Lung (tissue), 17 donors: ENCODE measurements at places on chromosomes 7 and 10.

- DNase-seq = no peak
Observed at GRCh38 chr7:100022621-100023020, 7.2 kb downstream of the ZKSCAN1 start.

GRCh38 chr7:139104091-139104450 lies 5.4 kb downstream of the ZC3HAV1 start:
- DNase-seq = no peak

DNA sequence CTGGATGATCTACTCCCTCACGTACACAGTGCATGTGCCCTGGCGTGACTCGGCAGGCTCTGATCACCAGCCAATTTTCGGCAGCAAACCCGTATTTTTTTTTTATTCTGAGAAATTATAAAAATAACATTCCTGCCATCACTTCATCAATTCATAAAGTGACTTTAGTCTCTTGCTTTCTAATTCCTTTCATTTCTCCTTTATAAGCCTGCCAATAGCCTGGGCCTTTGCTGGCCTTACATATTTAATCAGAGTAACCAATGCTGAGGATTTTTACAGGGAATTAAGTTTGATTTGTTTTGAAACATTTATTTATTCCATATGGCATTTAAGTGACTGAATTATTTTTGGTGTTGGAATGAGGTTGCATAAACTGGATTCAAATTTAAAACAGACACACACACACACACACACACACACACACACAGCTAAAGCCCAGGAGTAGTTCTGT lies 140.8 kb downstream of the ETV1 start:
- DNase-seq = peak; percentile 97

GRCh38 chr10:131852176-131852822 lies 48.5 kb upstream of the PPP2R2D start:
- no peak for DNase-seq

GRCh38 chr7:139108266-139109187 lies 993 bp downstream of the ZC3HAV1 start:
- peak; percentile 40 for DNase-seq

GRCh38 chr10:75565286-75566251 lies 134.1 kb downstream of the LRMDA start:
- peak; percentile 45 for DNase-seq

DNA sequence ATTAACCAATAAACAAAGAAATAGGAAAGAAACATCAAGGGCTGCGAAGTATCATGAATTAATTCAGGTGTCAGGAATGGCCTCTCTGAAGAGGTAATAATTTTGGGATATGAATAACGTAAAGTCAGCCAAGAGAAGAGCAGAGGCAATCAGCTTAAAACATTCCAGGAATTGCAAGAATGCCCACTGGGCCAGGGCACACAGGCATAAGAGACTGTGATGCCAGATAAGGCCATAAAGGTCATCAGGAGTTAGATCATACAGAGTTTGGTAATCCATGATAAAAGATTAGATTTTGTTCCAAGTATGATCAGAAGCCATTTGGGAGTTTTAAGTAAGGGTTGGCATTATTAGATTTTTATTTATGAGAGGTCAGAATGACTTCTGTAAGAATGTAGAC lies 53.2 kb upstream of the ABCB4 start:
- no peak for DNase-seq

DNA sequence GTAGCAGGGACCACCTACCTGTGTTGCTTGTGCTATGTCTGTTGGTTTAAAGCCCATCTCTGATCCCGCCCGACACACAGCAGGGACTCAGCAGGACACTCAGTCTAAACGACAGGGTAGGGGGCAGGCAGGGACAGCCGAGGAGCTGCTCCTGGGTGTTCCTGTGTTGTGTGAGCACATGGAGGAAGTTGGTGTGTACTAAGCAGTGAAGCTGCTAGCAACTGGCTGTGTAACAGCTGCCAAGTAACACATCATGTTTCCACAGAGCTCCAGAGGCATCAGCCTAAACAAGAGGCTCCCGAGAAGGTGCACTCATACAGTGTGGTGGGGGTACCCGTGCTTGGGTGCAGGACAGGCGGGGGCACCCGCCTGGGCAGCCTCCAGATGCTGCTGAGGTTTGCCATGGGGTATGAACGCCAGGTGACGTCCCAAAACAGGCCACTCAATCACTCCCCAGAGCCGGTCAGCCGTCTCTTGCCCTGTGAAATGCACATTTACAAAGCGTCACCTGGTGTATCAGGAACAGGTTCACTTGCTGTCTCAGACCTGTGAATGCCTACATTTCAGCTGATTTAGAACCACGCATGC lies 59.6 kb downstream of the PTPRN2 start:
- peak; percentile 59 for DNase-seq

DNA sequence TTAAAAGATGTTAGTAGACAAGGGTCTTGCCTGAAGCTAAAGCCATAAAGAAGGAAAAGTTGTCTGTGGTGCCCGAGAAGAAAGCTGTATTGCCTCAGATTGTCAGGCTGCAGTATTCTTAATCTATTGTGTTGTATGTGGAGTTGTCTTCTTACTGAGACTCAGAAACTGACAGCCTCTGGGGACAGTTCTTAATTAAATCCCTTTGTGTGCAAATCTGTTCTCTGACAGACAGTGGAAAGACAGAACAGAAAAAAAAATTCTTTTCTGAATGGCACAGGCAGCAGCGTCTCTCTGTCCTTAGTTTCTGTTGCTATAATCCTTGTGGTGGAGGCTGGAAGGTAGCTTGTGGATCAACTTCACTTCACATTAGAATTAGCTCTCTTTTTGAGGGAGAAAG lies 16.8 kb downstream of the VWC2 start:
- DNase-seq = no peak

DNA sequence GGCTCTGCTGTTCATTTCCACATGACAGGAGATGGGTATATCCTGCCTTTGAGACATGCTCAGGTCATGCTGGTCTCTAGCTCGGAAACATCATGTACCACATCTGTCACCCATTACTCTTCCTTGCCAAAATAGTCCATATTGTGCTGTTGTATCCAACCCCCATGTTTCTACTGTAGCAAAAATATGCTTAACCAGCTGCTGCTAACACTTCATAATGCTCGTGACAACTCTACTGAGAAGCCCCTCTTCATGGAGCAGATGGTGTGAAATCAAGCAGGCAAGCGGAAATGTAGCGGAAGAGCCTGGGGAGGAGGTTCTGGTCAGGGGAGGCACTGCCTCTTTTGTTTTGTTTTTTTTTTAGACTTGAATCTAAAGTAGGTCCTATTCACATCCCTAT lies 82.9 kb downstream of the NPY start:
- DNase-seq = peak; percentile 75

DNA sequence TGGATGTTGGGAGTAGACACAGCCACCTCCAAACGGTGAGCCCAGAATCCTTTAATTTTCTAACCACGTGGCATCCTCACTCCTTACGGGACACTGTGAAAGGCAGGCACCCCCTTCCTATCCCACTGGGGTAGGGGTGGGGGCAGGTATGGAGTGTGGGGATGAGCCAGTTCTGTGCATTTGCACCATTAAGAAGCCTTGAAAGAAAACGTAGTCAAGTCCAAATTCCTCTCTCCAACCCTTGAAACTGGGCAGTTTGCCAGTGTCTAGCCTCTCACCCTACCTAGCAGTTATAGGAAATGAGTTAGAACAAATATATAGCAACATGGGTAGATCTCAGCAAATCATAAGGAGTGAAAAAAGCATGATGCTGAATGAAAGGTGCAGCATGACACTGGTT lies 92.4 kb upstream of the LEP start:
- peak; percentile 83 for DNase-seq

DNA sequence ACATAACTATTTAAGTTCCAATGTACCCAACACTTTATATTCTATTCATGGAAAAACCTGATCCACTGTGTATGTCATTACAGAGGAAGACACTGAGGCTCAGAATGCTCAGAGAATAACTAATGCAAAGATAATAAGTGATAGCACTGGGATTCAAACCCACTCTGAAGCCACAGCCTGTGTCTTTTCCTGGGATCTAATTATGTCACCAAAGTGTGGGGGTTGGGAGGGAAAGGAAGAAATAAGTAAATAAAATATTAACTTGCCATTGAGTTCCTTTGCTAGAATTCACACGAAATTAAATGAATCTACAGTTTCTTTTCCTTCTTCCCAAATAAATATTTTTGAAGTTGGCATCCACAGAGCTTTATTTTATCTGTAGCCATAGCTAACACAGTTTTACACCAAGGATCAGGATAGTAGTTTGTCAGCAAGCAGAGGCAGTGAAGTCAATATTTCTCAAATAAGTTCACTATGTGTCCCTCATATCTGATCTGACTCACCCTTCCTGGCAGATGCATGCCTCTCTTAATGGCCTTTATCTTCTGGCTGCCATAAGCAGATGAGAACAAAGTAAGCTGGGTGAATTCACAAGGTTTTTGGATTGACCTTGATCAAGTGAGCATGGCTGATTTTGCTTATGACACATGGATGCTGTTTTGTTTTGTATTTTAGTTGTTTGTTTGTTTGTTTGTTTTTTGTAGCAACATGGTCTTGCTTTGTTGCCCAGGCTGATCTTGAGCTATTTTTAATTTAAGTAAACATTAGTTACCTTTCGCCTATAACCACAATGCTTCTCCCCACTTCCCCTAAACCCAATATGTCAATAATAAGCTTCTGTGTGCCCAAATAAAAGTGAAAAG lies 6.3 kb downstream of the RAPGEF5 start:
- DNase-seq = no peak

- DNase-seq = peak; percentile 89
Observed at GRCh38 chr7:129829737-129830631, 122.8 kb downstream of the UBE2H start.

DNA sequence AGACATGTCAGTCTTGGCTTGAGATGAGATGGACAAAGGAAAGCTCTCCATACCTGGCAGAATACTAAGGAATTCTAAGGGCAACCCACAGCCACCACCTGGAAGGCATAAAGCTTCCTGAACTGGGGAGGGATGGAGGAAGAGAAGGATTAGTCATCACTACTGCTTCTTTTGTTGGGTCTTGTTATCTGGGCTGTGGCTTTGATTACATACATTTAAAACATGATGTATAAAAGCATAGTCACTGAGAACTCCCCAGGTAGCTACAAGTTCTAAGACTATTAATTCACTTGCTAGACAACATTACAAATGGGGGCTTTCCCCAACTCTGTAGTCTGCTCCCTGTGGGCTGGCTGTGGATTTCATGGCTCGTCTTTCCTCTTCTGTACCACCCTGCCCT lies 58.2 kb downstream of the RBM33 start:
- DNase-seq = no peak

DNA sequence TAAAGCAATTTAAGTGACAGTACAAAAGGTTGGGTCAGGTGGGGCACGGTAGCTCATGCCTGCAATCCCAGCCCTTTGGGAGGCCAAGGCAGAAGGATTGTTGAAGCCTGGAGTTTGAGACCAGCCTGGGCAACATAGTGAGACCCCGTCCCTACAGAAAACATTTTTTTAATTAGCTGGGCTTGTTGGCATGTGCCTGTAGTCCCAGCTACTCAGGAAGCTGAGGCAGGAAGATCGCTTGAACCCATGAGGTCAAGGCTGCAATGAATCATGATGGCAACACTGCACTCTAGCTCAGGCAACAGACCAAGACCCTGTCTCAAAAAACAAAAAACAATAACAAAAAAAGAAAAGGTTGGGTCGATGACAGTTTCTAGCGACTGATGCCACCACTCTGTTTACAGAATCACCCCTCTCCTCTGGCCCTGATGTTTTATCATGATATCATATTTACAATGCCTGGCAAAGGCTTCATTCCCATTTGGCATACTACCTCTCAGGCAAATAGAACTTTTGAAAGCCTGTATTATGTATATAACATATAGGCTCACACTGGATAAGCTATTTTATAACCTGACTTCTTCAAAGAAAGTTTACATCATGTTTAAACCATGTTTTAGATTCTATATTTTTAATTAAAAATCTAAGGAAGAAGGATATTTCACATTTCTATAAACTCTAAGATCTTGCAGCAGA lies 558 bp upstream of the ABCC2 start:
- DNase-seq = no peak

DNA sequence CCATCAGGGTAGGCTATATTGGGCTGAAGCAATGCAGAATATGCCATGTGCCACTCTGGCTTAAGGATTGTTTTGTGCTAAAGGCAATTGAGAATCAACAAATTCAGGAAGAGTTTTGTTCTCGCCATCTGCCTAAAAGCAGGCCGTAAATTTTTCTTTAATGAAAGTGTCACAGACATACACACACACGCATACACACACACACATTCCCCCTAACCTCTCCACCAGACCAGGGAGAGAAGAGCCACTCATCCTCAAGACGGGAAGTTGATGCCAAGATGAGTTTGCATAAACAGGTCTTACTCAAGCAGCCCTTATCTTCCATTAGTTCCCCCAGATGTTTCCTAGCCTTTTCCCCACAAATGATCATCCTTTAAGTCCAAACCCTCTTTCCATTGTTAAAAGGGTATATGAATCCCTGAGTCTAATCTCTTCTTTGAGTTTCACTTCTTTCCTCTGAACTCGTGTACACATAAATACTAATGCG lies 59.6 kb upstream of the TRIM24 start:
- no peak for DNase-seq

DNA sequence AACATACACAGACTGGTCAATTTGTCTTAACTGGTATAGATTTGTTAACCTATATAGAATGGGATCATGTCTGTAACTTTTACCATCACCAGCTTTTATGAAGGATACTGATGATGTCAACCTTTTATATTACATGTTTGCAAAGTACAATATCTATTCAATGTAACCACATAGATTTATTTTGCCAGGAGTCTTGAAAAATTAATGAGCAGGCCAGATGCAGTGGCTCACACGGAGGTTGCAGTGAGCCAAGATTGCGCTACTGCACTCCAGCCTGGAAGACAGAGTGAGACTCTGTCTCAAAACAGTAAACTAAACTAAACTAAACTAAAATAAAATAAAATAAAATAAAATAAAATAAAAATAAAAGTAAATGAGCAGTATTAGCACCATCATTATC lies 30.0 kb upstream of the PARD3 start:
- DNase-seq = peak; percentile 38

DNA sequence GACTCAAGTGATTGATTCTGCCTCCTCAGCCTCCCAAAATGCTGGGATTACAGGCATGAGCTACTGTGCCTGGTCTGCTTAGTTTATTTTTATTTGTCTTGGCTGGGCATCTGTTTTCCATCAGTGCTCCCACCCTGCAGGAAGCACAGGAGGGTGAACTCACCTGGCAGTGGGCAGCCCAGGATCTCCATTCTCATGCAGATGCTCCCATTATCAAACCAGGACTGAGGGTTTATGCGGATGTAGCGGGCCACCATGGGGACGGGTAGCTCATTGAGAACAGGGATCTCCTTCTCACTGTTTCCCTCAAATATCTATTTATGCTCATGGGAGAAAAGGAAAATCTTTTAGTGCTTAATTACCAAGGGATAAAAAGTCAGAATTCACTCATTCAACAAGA lies 93.8 kb downstream of the CPXM2 start:
- no peak for DNase-seq

DNA sequence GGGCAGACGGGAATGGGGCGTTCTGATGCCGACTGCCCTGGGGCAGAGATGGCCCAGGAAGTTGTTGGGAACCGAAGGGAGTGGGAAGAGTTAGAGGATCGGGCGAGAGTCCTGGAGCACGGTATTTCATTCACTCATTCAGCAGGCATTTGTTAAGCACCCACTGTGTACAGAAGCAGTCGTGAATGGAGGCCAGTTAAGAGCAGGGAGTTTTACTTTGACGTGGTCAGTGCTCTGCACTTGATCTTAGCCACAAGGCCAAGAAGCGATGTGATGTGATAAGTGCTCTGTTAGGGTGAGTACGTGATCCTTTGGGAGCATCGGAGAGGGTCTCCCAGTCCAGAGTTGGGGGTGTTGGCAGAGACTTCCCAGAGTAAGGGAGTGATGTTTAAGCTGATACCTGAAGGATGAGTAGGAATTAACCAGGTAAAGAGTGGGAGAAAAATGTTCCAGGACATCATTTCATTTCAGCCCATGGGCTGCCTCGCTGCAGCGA lies 890 bp downstream of the ZFYVE27 start:
- DNase-seq = no peak

- no peak for DNase-seq
Observed at GRCh38 chr7:96624954-96625353, 84.7 kb downstream of the SEM1 start.
